ENCODE measurements at places on chromosomes 5 and 9.
A peak's percentile ranks its signal among the peaks of the same experiment; 100 is the strongest.

DNA sequence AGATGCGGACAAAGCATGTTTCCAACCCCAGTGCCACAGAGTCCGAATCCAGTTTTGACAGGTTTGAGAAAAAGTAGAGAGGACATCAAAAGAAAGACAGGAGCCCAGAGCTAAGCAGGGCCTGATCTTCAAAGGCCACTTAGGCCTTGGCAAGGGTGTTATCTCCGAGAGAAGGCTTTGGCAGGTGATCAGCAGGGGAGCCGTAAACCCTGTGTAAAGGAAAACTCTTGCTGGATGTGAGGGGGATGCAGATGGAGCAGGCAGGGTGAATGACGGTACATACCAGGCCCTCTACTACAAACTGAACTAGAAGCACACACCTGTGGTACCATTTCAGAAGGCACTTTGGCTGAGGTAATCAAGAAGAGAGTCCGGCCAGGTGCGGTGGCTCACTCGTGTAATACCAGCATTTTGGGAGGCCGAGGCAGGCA lies 1.4 kb upstream of the HNRNPH1 start:
- no peak for DNase-seq

DNA sequence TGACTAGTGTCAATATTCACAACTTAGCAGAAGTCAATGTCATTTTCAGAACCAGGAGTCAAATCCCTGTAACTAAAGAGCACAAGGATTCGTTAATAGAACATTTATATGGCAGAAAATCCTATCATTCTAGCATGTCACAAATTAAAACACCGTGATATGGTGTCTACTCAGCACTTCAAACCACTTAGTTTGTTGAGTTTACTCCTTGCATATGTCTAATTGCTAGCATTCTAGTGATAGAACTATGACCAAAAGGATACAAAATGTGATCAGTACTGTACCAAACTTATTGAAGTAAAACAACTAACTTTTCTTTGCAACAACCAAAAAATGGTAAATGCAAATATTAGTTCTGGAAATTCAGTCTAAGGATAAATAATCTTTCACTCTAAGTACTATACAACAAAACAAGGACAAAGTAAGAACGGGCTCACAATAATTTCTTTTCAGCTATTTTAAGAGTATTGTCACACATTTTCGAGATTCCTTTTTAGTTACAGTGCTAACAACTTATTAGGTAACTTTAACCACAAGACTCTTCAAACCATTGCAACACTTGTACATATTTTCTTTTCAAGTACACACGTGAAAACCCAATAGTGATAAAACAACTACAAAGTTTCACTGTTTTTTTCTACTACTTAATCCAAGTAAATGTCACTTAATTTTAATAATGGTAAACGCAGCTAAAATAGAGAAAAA lies 845.2 kb upstream of the CDH10 start:
- no peak for DNase-seq

DNA sequence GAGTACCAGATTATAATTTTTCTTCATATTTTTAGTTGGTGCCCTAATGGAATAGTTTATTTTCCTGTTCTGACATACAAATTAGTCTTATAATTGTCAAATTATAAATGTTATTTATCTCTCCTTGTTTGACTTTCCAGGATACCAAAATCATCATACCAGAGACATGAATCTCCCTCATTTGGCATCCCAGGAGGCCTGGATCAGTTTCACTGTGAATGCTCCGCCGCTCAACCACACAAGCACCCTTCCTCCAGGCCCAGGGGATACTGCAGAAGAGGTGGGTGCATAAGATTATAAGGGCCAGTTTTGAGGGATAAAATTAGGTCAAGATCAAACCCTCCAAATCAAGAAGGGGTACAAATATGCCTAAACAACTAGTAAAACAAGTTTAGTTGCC lies 1229.3 kb downstream of the CDH12 start:
- no peak for DNase-seq

GRCh38 chr9:8831568-8831967 lies 1032.0 kb upstream of the DMAC1 start:
- no peak for DNase-seq

DNA sequence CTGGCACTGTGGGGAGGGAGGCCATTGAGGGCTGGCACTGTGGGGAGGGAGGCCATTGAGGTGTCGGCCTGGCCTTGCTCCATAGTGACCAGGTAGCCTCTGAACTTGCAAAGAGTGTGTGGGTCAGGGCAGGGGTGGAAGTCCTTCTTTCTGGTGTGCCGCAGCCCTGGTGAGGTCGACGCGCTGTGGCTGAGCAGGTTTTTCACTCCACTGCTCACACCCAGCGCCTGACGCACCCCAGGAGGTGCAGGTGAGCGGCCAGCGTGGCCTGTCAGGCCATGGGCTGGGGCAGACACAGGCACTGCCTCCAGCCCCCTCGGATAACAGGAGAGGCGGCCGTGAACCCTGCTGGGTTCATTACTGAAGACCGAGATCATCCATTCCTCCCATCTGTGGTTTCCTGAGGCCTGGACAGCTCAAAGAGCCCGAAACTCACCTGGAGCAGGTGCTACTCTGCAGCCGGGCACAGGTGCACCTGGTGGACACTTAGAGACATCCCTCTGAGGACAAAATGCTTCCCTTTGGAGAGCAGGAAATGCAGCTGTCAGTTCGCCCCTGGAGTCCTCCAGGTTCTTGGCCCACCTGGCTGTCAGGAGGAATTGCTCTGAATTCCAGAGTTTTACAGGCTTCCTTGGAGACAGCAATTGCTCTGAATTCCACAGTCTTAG lies 32.4 kb downstream of the LHX3 start:
- DNase-seq: no peak

GRCh38 chr5:175556794-175557193 lies 78.4 kb downstream of the SFXN1 start:
- DNase-seq: no peak

- DNase-seq: peak; percentile 52
These were observed 28.0 kb downstream of the TNIP1 start for GRCh38 chr5:151052836-151053235.

- no peak for DNase-seq
These were observed 87.3 kb upstream of the PPP1R2B start for GRCh38 chr5:156762771-156763170.

GRCh38 chr5:54229041-54229780 lies 81.2 kb downstream of the ARL15 start:
- DNase-seq: peak; percentile 58

DNA sequence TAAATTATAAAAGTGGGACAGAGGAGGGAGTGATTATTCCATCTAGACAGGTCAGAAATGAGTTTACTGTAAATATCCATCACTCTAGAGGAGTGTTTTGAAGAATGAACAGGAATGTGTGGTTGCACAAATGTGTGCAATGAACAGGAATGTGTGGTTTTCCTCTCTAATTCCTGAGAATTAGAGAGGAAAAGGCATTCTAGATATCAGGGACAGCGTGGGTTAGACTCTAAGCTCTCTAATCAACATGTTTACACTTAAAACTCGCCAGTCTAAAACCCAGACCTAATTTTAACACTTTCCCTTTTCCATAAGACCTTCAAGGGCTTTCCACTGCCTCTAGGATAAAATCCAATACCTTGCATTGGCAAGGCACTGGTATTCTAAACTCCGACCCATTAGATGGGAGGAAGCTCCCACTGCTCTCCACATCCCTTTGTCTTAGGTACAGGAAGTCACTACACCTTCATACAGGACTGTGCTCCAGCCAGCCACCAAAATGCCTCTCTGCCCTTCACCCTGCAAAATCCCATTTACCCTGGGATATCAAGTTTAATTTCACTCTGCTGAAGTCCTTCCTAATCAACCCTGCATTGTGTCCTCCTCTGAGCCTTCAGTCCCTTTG lies 67.9 kb downstream of the NFIB start:
- DNase-seq: no peak

Data from inflammatory macrophage (primary cell).